ENCODE measurements at places on chromosomes 6 and 20. TPM values are rescaled to one million over a fixed set of nuclear protein-coding genes. Genes with fewer than 3 reads are reported as not detected.

LY6G6C gene
- not detected for total RNA-seq

XKR7 gene
- not detected for total RNA-seq

CRISP2 gene
- total RNA-seq = not detected

LAMA5 gene
- total RNA-seq = 266 TPM

TNFRSF21 gene
- total RNA-seq = 19.3 TPM

DACT2 gene
- total RNA-seq = not detected

RPN2 gene
- total RNA-seq = 259 TPM

LCA5 gene
- total RNA-seq = 4.5 TPM

BLOC1S5 gene
- 10.9 TPM for total RNA-seq

SLC13A3 gene
- not detected for total RNA-seq

SLC16A10 gene
- 0.05 TPM for total RNA-seq

CLDN20 gene
- total RNA-seq = not detected

MAFB gene
- 15.9 TPM for total RNA-seq

CALHM4 gene
- total RNA-seq = not detected

BNIP5 gene
- not detected for total RNA-seq

SCRT2 gene
- not detected for total RNA-seq

RFX6 gene
- total RNA-seq = not detected

WFDC5 gene
- total RNA-seq = not detected

RHAG gene
- not detected for total RNA-seq

SYTL3 gene
- 0.65 TPM for total RNA-seq

SLC17A1 gene
- not detected for total RNA-seq

PLN gene
- total RNA-seq = not detected

HRH3 gene
- total RNA-seq = not detected

DPM1 gene
- total RNA-seq = 79.8 TPM

FAM83B gene
- total RNA-seq = 25.4 TPM

APOM gene
- total RNA-seq = 5.0 TPM

VGLL2 gene
- total RNA-seq = not detected

GPR63 gene
- 0.42 TPM for total RNA-seq

ESR1 gene
- 0.05 TPM for total RNA-seq

PRKN gene
- total RNA-seq = 6.0 TPM

EYA2 gene
- total RNA-seq = not detected

SLC22A16 gene
- total RNA-seq = not detected

MROH8 gene
- 1.1 TPM for total RNA-seq

LPIN3 gene
- total RNA-seq = 18.9 TPM

C6orf15 gene
- total RNA-seq = not detected

TRIM40 gene
- total RNA-seq = not detected

CLVS2 gene
- not detected for total RNA-seq

IL17A gene
- total RNA-seq = not detected

EDN3 gene
- total RNA-seq = not detected

PSORS1C2 gene
- total RNA-seq = not detected

MLN gene
- not detected for total RNA-seq

ZBTB12 gene
- total RNA-seq = 4.0 TPM

EPHA7 gene
- not detected for total RNA-seq

TAAR6 gene
- not detected for total RNA-seq

Data from MCF 10A (cell line).